ENCODE measurements at places on chromosomes 11 and 22.

DNA sequence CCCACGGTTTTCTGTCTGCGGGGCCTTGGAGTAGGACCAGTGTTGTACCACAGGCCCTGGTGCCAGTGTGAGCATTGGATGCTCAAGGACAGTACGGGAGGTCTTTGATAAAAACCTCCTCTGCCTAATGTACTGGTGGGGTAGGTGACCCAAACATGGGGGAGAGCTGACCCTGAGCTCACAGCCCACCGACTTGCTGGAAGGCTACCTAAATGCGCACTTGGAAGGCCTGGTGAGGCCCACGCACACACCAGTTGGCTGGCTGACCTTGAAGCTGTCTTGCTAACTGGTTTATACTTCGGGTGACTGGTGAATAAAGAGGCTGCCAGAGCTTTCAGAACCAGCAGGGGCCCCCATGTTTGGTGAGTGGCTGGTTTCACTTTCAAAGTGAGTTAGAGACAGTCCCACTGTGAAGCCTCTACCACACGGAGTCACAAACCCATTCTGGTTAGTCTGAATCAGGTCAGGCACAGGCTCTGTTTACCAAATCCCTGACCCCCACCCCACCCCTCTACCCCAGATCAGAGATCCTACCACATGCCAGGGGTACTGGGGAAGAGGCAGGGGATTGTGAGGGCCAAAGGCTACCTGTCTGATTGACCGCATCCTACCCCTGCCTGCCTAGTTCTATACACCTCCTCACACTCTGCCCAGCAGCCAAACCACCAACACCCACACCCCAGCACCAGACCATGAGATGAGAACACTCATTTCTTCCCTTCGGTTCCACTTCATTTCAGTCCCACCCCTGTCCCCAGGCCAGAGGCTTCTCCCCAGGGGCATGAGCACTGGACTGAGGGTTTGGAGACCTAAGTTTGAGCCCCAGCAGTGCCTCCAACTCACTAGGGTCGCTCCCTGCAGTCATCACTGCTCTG, 12.7 kb upstream of the IL2RB start:
- no peak overlapping the region for H3K27ac ChIP-seq
- H3K4me1 ChIP-seq = no peaks in the 10 kb centered on the region
- no peak for DNase-seq
- H3K27me3 ChIP-seq = peaks cover 4% of the 10 kb centered on the region

DNA sequence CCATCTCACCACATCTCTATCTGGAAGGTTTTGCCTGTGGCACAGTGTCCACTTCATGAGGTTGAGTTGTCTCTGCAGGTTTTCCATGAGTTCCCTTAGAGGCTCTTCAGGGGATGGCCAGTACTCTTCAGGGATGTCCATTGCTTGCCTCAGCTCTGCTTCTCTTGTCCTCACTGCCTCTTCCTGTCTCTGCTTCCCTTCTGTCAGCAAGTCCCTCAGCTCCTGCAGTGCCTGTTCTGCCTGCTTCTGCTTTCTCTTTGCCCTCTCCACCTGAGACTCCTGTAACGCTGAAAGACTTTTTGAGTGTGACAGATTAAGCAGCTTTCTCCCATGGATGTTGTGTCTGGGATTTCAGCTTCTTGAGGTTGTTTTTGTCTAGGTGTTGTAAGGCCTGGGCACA, 38.2 kb upstream of the MRPL17 start:
- no peak overlapping the region for H3K4me3 ChIP-seq
- DNase-seq = no peak
- no peak overlapping the region for H3K27ac ChIP-seq
- no peaks in the 10 kb centered on the region for H3K27me3 ChIP-seq
- H3K36me3 ChIP-seq = no peaks in the 10 kb centered on the region
- peaks cover 11% of the 10 kb centered on the region for H3K4me1 ChIP-seq

- H3K27ac ChIP-seq = no peak overlapping the region
- H3K4me1 ChIP-seq = no peaks in the 10 kb centered on the region
- no peak overlapping the region for H3K4me3 ChIP-seq
- H3K27me3 ChIP-seq = no peaks in the 10 kb centered on the region
- DNase-seq = no peak
Observed at GRCh38 chr11:20544603-20545237, 54.7 kb upstream of the SLC6A5 start.

GRCh38 chr22:34917239-34917638, 148.7 kb upstream of the ISX start:
- H3K4me3 ChIP-seq = no peak overlapping the region
- H3K4me1 ChIP-seq = peaks cover 4% of the 10 kb centered on the region
- no peak overlapping the region for H3K27ac ChIP-seq

- H3K4me1 ChIP-seq = peaks cover 4% of the 10 kb centered on the region
- DNase-seq = no peak
- no peak overlapping the region for H3K27ac ChIP-seq
- peaks cover under 1% of the 10 kb centered on the region for H3K36me3 ChIP-seq
- no peak overlapping the region for H3K4me3 ChIP-seq
Observed at GRCh38 chr11:3382613-3383285, 3.8 kb upstream of the ZNF195 start.

- no peak overlapping the region for H3K27ac ChIP-seq
- DNase-seq = peak; percentile 57
- no peak overlapping the region for H3K4me3 ChIP-seq
- peaks cover 17% of the 10 kb centered on the region for H3K4me1 ChIP-seq
- no peaks in the 10 kb centered on the region for H3K36me3 ChIP-seq
Observed at GRCh38 chr11:61787928-61788491, 4.4 kb downstream of the TMEM258 start.

DNA sequence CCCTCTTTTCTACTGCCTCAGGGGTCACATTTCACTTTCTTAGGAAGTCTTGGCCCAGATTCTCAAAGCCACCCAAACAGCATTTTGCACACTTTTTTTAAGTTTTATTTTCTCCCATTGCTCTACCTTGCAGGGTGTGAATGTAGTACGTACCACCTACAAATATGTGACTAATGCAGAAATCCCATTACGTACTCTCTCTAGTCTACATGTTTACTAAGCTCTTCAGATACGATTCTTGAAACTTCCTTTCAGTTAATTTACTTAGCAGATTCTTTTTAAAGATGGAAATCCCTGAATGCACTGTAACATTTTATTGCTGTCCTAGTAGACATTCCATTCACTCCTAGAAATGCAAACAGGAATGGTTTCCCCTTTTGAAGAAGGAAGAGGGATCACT, 61.3 kb downstream of the LRRC4C start:
- no peak overlapping the region for H3K4me3 ChIP-seq
- no peak for DNase-seq
- H3K36me3 ChIP-seq = no peaks in the 10 kb centered on the region

DNA sequence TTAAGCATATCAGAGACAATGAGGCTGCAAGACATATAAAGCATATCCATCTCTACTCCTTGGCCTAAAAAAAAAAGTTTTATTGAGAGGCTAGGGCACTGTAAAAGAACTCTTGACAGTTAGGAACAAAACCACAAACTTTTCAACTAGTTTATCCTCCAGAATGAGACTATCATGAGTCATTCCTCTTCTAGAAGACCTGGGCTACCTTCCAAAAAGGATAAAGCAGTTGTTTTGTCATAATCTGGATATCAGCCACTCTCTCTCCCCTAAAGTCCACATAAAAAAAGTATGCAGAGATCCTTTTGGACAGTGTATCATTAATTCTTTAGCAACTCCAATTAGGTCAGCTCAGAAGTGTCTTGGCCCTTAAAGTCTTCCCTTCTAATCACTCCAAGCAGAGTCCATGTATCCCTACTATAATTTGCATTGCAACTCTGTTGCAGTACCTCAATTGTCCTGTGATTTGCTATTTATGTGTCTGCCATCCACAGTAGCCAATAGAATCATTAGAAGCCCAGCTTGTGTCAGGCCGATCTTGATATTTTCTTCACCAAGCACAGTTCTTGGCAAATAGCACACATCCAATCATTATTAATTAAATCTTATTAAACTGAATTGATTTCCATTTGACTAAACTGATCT, 10.4 kb downstream of the OR51T1 start:
- H3K4me3 ChIP-seq = no peak overlapping the region
- H3K4me1 ChIP-seq = peaks cover 4% of the 10 kb centered on the region
- no peak overlapping the region for H3K27ac ChIP-seq

DNA sequence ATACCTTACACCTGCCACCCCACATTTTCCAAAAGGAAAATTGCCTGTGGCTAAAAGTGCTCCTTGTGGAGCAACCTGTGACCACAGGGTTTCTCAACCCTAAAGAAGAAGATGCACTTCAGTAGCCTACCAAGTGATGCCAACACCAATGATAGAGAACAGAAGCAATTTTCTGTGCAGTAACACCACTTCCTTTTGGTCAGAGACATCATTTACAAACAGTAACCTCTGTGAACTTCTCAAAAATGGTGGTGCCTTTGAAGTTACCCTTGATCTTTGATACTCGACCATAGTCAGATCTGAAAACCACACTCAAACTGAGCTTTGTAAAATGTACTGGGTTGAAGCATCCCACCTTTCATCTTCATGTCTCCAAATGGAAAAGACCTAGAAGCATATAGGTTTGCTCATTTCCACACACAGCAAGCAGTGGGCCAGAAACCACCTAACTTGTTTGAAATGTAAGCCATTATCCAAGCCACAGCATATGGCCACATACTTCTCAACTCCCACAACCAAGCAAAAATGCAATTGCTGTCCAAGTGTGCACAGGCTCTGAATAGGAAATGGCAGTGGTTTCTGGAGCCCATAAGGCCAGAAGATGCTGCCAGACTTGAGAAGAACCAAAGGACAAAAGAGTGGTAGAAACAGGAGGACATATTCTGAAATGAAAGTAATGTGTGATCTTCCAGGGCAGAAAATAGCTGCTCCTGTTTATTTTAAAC, 24.3 kb downstream of the MPPED2 start:
- peaks cover 30% of the 10 kb centered on the region for H3K4me1 ChIP-seq
- DNase-seq = no peak
- no peaks in the 10 kb centered on the region for H3K36me3 ChIP-seq
- no peak overlapping the region for H3K27ac ChIP-seq
- H3K4me3 ChIP-seq = no peak overlapping the region

DNA sequence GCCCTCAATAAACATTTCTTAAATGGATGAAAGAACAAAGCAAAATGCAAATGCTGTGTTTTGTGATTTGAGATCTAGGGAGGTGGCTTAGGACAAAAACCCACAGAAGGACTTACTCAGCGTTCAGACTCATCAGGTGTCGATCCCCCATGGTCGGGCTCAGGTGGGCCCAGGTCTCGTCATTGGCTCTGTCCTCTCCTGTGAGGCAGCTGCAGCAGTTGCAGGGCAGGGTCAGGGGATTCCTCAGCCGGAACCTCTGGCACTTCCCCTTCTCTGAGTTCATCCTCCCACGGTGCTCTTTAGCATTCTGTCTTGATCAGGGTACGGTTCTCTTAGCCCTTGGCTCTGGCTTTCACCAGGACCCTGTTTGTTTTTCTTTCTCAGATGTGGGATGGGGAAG, 14.0 kb upstream of the ACR start:
- H3K27ac ChIP-seq = no peak overlapping the region
- no peak overlapping the region for H3K4me3 ChIP-seq
- no peaks in the 10 kb centered on the region for H3K4me1 ChIP-seq
- H3K27me3 ChIP-seq = peaks cover 32% of the 10 kb centered on the region
- no peaks in the 10 kb centered on the region for H3K36me3 ChIP-seq

GRCh38 chr11:1759151-1759850, 4.4 kb downstream of the CTSD start:
- no peaks in the 10 kb centered on the region for H3K27me3 ChIP-seq
- DNase-seq = no peak
- no peaks in the 10 kb centered on the region for H3K36me3 ChIP-seq

- no peak for DNase-seq
- no peaks in the 10 kb centered on the region for H3K27me3 ChIP-seq
- no peak overlapping the region for H3K4me3 ChIP-seq
- H3K36me3 ChIP-seq = peaks cover 49% of the 10 kb centered on the region
Observed at GRCh38 chr11:94800414-94800813, 32.3 kb downstream of the AMOTL1 start.
